ENCODE measurements at places on chromosomes 4 and X.

DNA sequence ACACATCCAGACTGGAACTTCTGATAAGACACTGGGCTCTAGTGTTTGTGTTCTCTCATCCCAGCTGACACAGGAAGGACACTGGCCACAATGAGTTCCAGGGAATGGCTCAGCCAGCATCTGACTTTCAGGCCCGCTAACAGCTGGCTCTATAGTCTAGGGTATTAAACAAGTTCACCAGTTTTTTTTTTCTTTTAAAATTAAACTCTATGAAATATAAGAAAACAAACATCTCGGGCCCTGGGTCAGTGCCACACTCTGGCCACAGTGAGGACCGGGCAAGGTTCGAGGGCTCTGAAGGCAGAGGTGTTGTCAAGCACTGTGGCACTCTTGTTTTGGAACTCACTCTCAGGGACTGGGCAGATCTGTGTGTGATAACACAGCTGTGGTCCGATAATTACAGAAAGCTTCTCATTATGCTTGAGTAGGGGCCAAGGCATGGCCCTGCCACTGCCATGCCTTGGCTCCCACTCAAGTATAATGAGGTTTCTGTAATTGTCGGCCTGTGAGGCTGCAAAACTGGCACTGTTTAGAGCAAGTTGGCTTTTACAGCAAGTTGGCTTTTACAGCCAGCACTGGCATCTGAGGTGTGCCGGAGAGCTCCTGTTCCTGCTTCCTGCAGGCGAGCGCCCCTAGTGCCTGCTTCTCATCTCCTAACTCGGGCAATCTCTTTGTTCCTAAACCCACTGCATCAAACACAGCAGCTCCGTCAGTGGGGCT lies 62.8 kb downstream of the PPP1R2C start:
- peak; percentile 75 for DNase-seq

GRCh38 chrX:151042842-151043241 lies 59.7 kb downstream of the HMGB3 start:
- DNase-seq, result no peak

GRCh38 chr4:6560416-6561172 lies 14.4 kb upstream of the MAN2B2 start:
- no peak for DNase-seq

DNA sequence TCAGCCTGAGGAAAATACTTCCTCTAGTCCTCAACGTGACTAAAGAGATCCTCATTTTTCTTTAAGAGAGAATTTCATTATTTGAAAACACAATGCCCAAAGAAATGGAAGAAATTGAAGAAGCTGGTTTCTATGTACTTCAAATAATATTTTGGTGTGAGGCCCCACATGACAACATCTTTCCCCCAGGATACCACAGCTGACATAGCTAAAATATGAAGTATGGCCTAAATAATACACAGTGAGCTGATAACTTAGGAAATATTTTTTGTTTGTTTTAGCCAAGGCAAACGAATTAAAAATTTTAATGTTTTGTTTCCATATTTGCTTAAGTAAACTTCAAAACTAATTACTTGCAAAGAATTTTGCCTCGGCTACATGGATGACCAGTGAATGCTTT lies 149.2 kb downstream of the CBR4 start:
- DNase-seq, result no peak

DNA sequence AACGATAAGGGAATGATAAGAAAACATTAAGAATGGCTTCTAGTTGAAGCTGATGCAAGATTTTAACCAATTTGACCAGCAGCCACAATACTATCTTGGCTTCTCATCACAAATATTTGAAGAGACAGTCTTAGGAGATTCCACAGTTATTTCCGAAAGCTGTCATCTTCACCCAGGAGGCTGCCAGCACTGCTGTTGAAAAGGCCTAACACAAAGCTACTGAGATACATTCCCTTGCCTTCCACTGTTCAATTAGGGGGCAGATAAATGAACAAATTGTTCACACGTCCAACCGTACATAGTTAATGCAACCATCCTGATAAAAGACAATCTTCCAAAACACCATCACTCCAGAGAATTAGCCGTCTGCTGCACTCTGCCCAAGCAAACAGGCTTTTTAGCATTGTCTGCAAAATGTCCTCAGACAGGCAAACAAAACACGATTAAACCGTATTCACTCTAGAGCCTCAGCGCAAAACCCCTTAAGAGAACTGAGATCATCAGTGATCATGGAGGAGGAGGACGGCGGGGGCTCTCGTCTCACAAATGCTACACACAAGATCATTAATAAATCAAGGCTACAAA lies 189.8 kb upstream of the PSAPL1 start:
- DNase-seq, result peak; percentile 24

GRCh38 chr4:73603271-73603710 lies 16.9 kb downstream of the RASSF6 start:
- DNase-seq, result no peak

- DNase-seq, result no peak
These were observed 180.4 kb downstream of the MAML3 start for GRCh38 chr4:139973616-139974015.

DNA sequence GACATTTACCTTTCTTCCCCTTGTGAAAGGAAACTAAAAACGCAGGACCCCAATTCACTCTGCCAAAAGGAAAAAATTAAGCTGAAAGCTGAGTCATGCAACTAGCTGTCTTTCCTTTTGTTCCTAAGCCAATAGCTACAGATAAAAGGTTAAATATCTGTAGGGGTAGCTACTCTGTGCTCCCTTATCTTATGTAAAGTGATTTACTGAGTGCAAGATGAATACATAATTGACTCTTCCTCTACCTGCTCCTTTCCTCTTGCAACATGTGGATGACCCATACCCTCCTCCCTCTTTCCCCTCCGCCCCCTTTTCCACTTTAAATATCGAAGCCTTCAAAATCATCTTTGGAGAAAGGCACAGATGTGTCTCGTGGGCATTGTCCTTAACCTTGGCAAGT lies 68.0 kb upstream of the ZNF157 start:
- no peak for DNase-seq

DNA sequence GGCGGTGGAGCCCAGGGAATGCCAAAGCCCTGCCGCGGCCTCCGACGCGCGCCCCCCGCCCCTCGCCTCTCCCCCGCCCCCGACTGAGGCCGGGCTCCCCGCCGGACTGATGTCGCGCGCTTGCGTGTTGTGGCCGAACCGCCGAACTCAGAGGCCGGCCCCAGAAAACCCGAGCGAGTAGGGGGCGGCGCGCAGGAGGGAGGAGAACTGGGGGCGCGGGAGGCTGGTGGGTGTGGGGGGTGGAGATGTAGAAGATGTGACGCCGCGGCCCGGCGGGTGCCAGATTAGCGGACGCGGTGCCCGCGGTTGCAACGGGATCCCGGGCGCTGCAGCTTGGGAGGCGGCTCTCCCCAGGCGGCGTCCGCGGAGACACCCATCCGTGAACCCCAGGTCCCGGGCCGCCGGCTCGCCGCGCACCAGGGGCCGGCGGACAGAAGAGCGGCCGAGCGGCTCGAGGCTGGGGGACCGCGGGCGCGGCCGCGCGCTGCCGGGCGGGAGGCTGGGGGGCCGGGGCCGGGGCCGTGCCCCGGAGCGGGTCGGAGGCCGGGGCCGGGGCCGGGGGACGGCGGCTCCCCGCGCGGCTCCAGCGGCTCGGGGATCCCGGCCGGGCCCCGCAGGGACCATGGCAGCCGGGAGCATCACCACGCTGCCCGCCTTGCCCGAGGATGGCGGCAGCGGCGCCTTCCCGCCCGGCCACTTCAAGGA lies at the start of gene FGF2:
FGF2 (plus strand) TSS at position 279 of the 705 bp plus-strand sequence; CDS start at position 623, 344 bp downstream.
- DNase-seq, result no peak

- no peak for DNase-seq
These were observed 1757.8 kb upstream of the TENM3 start for GRCh38 chr4:180485407-180485806.

All from pons (tissue), 1 donor.